ENCODE measurements at places on chromosomes 16 and 17.

GRCh38 chr17:48892940-48893645 is 506 bp downstream of the ATP5MC1 start:
- no peak for DNase-seq

GRCh38 chr17:42685831-42686230 is 3.5 kb downstream of the CNTNAP1 start:
- DNase-seq, result no peak

DNA sequence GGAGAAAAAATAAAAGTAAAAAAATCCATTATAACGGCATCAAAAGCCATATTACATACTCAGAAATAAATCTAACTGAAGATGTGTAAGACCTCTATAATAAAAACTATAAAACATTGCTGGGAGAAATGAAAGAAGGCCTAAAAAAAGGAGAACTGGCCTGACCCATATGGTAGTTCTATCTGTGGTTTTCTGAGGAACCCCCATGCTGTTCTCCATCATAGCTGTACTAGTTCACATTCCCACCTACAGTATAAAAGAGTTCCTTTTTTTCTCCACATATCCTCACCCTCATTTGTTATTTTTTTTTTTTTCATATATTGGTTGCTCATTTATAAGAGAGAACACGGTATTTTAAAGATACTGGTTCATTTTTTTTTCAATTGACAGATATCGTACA is 191.8 kb downstream of the STX8 start:
- no peak for DNase-seq

DNA sequence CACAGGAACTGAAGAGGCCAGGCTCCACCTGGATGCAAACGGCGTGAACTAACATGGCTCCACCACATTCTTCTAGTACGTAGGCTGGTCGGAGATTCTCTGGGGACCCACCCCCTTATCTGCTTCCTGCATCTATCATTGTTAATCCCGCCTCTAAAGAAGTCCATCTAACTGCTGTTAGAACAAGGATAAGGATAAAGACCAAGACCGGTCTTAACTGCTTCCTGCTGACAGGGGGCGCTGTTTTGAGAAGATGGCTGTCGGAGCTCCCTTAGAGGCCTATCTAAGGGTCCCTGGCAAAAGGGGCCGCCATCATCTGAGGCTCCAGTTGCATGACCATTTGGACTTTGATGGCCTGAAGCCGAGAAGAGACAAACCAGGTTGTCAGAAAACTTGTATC is 25.8 kb upstream of the TNFSF12 start:
- peak; percentile 56 for DNase-seq

DNA sequence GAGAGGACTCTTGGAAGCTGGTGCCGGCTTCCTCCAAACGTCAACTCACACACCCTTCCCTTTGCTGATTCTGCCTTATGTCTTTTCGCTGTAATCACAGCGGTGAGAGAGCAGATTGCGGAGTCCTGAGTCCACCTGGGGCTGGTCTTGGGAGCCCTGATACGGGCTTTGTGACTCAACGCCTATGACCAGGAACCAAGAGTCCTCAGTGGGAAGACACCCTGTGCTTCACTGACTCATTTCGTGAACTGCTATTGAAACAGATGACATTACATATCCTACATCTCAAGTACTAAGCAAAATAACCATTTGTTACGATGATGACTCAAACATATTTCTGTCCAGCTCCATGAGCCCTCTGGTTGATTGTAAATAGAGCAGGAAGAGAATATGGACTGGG is 90.7 kb upstream of the CREBBP start:
- no peak for DNase-seq

GRCh38 chr17:77394540-77395295 is 253.9 kb downstream of the SEC14L1 start:
- DNase-seq, result no peak

- DNase-seq, result no peak
These were observed 51.7 kb downstream of the CMC2 start for GRCh38 chr16:80954985-80955384.

GRCh38 chr16:53266156-53266555 is 168.1 kb upstream of the RBL2 start:
- DNase-seq, result no peak

DNA sequence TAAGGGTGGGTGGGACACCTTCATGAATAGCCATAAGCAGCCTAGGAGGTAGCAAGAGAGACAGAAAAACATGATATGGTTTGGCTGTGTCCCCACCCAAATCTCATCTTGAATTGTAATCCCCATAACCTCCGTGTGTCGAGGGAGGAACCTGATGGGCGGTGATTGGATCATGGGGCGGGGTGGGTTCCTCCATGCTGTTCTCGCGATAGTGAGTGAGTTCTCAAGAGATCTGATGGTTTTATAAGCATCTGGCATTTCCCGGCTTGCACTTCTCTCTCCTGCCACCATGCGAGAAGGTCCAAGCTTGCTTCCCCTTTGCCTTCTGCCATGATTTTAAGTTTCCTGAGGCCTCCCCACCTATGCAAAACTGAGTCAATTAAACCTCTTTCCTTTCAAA is 259.1 kb upstream of the ERCC4 start:
- DNase-seq, result no peak

DNA sequence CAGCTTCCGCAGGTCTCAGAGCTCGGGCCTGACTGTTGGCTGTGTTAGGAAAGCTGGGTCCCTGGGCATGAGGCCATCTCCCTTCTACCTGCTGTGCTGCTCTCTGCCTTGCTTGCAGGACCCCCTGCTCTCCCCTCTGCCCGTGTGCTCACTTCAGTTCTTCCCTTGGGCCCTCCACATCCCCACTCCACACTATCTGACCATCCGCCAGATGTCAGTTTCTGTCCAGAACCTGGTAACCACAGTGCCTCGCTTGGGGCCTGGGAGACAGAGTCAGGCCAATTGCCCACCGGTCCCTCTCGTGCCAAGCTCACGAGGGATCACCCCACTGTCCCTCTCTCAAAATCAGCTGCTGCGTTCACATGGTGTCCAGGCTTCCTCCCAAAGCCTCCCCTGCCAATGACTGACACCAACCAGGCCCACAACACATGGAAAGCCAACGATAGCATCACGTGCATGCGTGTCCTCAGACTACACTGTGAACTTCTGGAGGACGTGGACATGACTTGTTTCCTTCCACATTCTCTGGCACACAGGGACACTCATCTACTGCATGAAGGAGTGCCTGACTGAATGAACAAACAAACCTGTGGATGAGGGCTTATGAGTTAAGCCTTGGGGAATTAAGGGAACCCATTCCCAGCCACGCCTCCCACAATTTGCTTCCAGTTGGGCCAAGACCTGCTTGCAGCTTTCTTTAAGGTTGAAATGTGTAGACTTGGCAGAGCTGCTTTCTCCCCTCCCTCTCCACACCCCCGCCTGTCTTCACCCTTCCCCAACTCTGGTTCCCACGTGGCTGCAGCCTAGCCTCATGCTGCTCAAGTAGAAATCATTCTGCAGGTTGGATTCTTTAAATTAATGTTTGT is 72.5 kb upstream of the ZNF423 start:
- no peak for DNase-seq

DNA sequence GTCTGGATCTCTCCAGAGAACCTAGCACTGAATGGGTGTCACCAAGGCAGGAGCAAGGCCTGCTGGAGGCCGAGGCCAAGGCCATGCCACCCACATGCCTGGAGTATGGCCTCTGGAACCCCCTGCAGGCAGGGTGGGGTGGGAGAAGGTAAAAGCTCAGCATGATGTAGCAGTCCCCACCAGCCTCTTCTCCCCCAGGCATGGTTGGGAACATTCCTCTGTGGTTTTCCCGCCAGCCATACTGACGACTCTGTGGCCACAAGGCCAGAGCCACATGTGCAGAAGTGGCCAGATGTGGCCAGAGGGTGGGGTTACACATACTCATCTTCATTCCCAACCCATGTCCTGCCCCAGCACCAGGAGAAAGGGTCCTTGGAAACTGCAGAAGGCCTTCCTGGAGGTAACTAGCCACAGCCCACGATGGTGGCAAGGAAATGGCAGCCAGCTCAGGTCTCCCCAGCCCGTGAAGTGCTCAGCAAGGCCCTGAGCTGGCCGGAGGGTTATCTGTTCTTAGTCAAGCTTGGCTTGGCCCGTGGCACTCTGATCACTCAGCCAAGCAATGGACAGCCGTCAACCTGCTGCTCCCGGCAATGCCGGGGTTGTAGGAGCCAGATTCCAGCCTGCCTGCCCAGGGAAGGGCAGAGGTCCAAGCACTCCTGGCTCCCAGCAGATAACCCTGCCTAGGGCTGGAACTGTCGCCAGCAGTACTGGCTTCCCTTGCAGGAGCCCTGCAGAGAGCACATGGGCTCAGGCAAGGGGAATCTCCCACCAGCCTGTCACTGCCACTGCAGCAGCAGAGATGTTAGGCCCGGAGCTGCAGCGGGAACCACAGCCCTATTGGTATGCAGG is 26.1 kb downstream of the HDAC5 start:
- DNase-seq, result no peak

- DNase-seq, result no peak
These were observed 6.8 kb downstream of the FAM83G start for GRCh38 chr17:18997650-18998196.

GRCh38 chr17:32852811-32853210 is 24.1 kb downstream of the MYO1D start:
- DNase-seq, result no peak

GRCh38 chr17:31877911-31878702 is 19.1 kb upstream of the COPRS start:
- no peak for DNase-seq

DNA sequence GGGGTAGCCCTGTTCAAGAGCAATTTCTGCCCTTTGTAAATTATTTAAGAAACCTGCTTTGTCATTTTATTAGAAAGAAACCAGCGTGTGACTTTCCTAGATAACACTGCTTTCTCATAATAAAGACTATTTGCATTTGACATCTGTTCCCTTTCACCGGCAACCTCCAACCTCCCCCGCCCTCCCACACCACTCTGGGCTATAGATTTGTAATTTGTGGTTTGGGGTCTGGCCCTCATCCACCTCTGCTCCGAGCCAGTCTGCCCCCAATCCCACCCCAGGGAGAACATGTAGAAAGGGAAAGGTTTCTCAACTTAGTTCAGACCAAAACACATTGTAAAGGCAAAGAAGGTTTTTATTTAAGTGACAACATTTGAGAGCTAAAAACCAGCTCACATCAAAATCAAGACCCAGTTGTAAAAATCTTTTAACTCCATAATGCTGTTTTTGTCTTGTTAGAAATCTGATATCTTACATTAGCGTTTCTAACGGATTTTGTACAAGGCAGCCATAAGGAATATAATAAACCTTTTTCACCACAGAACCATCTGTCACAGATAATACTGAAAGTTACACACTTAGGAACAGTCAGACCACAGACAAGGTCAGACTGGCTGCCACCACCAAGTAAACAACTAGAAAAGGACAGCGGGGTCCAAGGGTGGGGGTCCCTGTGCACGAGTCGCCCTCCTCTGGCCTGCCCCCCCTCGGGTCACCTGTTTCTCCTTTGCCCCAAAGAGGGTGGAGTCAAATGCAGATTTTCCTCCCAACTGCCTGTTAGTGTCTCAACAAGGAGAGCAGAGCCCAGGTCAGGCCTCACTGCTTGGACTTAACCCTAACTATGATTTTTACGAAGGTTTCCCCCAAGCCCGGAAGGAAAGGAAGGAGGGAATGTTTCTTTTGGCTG is 6.9 kb downstream of the PIMREG start:
- no peak for DNase-seq

DNA sequence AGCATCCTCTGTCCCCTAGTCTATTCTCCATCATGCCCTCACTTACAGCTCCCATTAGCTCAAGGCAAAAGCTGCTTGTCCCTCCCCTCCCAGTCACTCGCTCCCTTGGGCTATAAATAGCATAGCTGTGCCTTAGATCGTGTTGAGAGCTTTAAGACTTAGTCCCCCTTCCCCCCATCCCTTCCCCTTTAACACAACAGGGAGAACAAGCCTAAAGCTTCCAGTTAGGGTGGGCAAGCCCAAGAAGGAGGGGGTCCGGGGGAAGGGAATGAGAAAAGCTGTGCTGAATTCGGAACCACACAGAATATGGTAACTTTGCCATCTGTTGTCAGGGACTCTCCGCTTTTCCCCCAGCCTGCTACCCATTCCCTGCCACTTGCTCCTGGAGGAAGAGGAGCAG is 4.9 kb upstream of the HIGD1B start:
- DNase-seq, result no peak

GRCh38 chr16:77480681-77481315 is 46.0 kb upstream of the ADAMTS18 start:
- DNase-seq, result no peak

Data from hematopoietic multipotent progenitor cell treated with erythropoietin and hydrocortisone succinate and interleukin-3 and kit ligand, for 17 days (in vitro differentiated cells).